Astrocyte (in vitro differentiated cells and primary cell): ENCODE measurements at places on chromosomes 4 and X. TPM values are rescaled to one million over a fixed set of nuclear protein-coding genes. Genes with fewer than 3 reads are reported as not detected.

The NUDT10 gene
- 5.6 and 6.6 TPM in 2 replicates for total RNA-seq

- DNase-seq = no peak
These were observed 338.6 kb upstream of the GRID2 start for GRCh38 chr4:91965166-91965565.

DNA sequence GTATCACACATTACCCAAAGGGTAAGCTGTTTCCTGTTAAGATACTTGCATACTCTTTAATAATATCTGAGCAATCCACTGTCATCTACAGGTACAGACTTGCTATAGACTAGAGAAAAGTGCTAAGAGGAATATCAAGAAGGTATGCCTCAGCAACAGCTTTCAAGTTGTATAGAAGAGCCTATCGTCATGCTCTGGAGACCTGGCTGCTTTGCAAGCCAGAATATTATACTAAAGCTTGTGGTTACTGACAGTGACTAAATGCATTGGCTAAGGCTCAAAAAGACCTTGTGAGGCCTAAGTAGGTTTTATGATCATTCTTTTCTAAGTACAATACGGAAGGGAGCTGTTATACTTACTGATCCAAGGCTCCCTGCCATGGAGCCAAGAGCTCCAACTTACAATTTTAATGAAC is 11.3 kb downstream of the LAMP2 start:
- peak; percentile 90 for DNase-seq

The USP51 gene
- 1.5 and 2.2 TPM in 2 replicates for total RNA-seq

DNA sequence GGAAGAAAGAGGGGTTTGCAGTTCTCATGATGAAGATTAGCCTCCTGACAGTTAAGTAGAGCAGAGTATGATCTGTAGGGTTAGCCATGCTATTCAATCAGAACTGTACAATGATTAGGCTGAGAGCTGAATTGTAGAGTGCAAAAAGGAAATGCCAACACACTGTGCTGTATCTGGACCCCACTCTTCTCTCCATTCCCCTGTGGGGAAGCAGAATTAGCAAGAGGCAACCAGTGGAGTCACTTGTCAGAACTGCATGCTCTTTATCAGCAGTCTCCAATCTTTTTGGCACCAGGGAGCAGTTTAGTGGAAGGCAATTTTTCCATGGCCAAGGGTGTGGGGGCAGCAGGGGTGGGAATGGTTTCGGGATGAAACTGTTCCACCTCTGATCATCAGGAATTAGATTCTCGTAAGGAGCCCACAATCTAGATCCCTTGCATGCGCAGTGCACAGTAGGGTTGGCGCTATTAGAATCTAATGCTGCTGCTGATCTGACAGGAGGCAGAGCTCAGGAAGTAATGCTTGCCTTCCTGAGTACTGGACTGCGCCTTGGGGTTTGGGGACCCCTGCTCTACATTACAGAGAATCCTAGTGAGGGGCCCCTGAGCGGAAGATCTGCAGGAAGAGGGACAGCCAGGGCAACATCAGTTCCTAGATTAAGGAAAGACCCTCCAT is 19.4 kb downstream of the TBC1D9 start:
- no peak for DNase-seq

The ADH6 gene
- not detected in 2 replicates for total RNA-seq

The TCEAL9 gene
- total RNA-seq = 69.0 and 70.5 TPM in 2 replicates

- DNase-seq = no peak
These were observed 92.5 kb upstream of the STOX2 start for GRCh38 chr4:183812567-183812966.

The HEPH gene
- total RNA-seq = 58.8 and 83.9 TPM in 2 replicates

GRCh38 chr4:48504352-48504751 is 14.3 kb downstream of the ZAR1 start:
- no peak for DNase-seq

DNA sequence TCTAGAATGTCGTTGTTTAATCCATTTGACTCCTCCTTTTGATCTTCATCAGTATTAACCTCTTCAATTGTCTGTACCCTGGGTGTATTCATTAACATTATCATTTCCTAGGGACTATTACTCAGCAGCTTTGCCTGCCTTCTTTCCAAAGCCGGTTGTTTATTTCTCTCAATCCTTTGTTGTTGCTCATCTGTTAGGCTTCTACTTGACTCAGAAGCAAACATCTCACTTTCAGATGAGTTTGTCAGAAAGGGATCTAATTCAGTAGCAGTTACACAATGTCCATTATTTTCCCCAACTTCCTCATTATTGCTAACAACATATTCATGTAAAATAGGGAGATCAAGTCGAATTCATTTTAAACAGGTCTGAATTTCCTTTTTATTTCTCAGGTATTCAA is 22.1 kb upstream of the HSD17B10 start:
- peak; percentile 26 for DNase-seq

The TXK gene
- total RNA-seq = 0.50 TPM in 1 of 2 replicates, not detected in the other

The PPM1K gene
- 39.9 and 42.3 TPM in 2 replicates for total RNA-seq

The TMSB15A gene
- 0.46 and 1.6 TPM in 2 replicates for total RNA-seq

The FAM9B gene
- total RNA-seq = not detected in 2 replicates

The NR3C2 gene
- total RNA-seq = 2.5 TPM in 2 replicates

- DNase-seq = peak; percentile 10
These were observed 594.9 kb downstream of the KCTD8 start for GRCh38 chr4:43853565-43854264.

- DNase-seq = peak; percentile 44
These were observed 443.9 kb downstream of the INPP4B start for GRCh38 chr4:142402156-142402555.

- peak; percentile 73 for DNase-seq
These were observed at the start of gene FAT1 for GRCh38 chr4:186723292-186724057. Gene FAT1, minus strand, starts transcription at chr4:186723856. Its CDS starts 14,029 bp downstream, at chr4:186709827.

The TRIM75 gene
- total RNA-seq = not detected in 2 replicates
